AG09319 (cell line): ENCODE measurements at places on chromosomes 5 and 9.

DNA sequence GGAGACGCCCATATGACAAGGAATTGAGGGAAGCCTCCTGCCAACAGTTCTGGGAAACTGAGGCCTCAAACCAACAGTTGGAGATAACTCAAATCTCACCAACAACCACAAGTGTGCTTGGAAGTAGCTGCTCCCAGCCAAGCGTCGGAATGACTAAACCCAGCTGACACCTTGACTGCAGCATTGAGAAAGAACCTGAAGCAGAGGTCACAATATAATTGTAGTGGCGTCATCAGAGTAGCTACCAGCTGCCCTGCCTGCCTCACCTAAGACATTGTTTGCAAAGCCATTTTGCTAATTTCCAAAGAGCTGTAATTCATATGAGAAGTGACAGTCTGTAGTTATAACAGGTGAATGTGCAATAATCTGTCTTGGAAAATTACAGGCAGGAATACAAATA, 40.8 kb upstream of the ANKRD31 start:
- no peak for DNase-seq

- DNase-seq = no peak
Observed at GRCh38 chr9:1267581-1267980, 217.4 kb downstream of the DMRT2 start.

DNA sequence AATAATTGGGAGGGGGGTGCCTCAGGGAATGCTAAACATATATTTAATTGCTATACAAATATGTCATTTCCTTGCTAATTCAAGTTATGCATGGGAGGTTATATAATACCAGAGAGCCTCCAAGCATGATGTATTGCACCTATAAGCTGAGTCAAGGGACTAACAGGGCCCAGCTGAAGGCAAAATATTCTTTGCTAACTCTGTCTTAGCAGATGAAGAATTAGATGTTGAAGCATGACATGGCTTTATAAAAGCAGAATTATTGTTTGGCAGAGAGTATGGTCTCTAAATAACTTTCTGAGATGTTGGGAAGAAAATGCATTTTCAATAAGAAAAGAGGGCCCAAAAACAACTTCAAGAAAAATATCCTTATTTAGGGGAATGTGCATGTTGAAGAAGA, 60.4 kb downstream of the SGCD start:
- DNase-seq = no peak

DNA sequence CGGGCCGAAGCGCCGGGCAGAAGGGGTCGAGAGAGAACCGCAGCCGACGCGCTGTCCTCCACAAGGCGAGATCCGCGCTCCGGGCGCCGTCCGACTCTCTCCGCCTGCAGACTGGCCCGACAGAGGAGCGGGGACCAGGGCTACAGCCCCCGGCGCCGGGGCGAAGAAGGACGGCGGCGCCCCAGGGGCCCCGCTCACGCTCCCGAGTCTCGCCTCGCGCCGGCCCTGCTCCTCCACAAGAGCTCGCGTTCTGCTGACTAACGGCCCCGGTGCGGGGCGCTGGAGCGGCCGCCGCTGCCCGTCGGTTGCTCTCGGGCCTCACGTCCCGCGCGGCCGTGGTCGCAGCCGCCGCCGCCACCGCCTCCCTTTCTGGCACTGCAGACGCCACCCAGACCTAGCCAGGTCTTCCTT, 338 bp downstream of the ABHD17B start:
- no peak for DNase-seq

DNA sequence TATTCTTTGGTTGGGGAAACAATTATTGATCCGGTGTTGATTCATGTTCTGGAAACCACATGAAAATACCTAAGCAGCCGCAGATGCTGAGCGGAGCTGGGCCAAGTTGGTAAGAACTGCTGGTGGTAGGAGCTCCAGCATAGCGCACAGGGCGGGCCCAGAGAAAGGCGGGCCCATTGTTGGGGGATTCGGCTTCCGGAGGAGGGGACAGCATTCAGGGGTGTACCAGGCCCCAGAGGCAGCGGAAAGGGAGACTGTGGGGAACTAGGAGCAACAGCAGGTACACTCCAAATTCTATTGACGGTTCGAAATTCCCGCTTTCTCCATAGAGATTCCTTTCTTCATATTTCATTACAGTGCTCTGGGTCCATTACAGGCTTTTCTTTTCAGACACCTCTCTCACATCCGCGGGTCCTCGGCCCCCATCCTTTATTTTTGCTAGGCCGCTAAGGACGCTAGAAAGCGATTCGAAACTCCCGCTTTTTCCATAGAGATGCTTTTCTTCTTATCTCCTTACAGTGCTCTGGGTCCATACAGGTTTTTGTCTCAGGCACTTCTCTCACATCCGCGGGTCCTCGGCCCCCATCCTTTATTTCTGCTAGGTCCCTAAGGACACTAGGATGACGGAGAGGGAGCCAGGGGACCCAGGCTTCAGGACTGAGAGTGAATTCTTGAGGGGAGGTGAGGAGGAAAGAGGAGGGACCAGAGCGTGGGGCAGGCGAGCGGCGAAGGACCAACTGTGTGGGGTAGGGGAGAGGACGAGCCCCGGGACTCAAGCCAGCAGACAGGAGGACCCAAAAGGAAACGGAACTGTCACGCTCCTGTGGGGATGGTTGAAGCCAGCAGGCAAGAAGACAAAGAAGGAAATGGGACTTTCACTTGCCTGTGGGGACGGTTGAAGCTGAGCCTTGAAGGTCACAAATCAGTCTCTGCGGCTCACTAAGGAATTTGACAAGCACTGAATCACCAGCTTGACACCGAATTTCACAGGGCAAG, at the start of gene CCDC152:
TSS of gene CCDC152 (plus strand) at position 213 of the 996 bp plus-strand sequence. CDS start 2,304 bp downstream, outside the sequence.
- peak; percentile 4 for DNase-seq

GRCh38 chr5:87787625-87788256, 375.0 kb upstream of the CCNH start:
- DNase-seq = no peak

- no peak for DNase-seq
Observed at GRCh38 chr5:2783223-2783622, 31.7 kb upstream of the IRX2 start.

GRCh38 chr5:39906146-39906545, 481.4 kb upstream of the DAB2 start:
- no peak for DNase-seq

DNA sequence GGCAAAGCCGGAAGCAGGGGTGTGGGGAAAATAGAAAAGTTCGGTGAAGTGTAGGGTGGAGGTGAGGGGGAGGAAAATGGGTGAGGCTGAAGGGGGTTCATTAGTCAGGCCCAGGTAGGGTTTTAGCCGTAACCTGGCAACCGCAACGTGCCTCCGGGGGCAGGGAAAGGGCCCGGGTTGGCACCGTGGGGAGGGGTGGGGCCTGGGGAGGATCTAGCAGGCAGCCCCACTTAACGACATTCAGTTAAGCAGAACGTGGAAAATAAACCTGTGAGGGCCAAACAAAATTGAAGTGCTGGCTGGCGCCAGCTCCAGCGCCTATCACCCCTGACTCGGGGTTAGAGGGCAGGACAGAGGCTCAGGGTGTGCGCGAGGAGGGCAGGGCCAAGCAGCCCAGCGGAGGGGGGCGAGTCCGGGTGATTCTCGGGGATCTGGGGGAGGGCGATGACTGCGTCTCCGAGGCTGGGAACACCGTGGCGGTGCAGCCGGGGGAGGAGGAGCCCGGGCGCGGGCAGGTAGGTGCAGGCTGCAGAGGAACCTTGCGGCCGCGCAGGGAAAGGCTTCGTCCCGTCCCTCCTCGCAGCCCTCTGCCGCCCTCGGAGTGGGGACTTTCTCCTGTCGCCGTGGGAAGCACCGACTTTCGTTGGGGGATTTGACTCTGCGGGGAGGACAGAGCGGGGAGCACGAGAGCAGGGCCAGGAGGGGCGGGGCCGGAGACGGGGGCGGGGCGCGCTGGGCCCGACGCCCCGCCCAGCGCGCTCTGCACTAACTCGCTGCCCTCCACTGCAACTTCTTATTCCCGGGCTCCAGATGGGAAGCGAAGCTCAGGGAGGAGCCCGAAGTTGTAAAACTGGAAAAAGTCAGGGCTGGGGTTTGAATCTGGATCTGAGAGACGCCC, 5.1 kb downstream of the RGS14 start:
- DNase-seq = no peak

- no peak for DNase-seq
Observed at GRCh38 chr5:139340051-139340450, 1.6 kb upstream of the PAIP2 start.

- peak; percentile 5 for DNase-seq
Observed at GRCh38 chr9:133532937-133533668, 1.4 kb upstream of the ADAMTSL2 start.
